Kidney glomerular epithelial cell (primary cell): ENCODE measurements at places on chromosomes 7 and 10.

DNA sequence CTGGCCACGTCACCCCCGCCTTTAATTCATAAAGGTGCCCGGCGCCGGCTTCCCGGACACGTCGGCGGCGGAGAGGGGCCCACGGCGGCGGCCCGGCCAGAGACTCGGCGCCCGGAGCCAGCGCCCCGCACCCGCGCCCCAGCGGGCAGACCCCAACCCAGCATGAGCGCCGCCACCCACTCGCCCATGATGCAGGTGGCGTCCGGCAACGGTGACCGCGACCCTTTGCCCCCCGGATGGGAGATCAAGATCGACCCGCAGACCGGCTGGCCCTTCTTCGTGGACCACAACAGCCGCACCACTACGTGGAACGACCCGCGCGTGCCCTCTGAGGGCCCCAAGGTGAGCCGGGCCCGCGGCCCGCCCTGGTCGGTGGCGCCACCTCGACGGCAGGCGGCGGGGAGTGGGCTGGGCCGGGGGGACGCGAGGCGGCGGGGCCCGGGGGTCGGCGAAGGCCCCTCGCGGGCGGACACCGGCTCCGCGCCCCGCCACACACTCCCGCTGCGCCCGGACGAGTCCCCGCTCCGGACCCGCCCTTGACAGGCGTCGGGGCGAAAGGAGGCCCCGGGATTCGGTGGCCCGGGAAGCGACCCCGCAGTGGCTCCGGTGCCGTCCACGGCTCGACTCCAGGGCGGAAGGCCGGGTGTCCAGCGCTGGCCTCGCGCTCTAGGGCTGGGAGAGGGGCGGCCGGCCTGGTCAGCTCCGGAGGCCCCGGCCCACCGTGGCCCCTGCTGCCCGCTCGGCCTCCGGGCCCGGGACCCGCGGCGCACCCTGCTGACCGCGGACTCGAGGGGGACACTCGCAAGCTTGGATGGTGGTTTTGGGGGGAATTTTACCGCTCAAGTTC is 557 bp downstream of the BAG3 start:
- no peak for DNase-seq

DNA sequence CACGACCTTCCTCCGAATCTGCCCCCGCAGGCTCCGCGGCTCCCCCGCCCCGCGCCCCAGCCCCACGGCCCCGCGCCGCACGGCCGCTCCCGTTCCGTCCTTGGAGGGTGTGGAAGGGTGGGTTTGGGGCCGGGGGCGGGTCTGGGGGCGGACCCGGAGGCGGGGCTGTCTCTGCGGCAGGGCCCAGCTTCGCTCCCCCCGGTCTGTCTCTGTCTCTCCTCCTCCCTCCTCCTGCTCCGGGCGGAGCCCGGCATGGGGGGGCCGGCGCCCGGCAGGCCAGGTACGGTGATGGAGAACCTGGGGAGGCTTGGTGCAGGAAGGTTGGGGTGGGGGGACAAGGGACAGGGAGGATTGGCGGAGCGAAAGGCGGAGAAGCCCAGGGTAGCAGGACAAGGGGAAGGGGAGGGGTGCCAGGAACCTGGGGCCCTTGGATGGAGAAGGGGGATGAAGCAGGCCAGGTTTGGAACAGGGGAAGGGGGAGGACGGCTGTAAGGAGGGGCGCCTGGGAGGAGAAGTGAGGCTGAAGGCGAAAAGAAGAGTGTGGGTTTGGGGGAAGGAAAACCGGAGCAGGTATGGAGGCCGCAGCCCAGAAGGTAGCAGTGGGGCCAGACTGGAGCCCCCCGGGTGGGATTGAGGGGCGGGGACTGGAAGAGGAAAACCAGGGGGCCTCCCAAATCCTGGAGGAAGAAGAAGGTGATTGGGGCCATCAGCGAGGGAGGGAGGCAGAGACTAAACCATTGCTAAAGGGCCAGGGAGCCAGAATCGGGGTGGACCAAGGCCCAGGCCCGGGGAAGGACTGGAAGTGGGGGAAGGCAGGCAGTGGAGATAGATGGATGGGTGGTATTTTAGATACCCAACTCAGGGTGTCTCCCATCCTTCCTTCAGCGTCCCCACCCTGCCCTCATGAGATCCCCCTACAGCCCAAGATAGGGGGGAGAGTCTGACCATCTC is at the start of gene NYAP1:
Gene NYAP1 (plus strand): TSS at position 206 of the 951 bp plus-strand sequence. CDS start 1,385 bp downstream, outside the sequence.
- peak; percentile 8 for DNase-seq

DNA sequence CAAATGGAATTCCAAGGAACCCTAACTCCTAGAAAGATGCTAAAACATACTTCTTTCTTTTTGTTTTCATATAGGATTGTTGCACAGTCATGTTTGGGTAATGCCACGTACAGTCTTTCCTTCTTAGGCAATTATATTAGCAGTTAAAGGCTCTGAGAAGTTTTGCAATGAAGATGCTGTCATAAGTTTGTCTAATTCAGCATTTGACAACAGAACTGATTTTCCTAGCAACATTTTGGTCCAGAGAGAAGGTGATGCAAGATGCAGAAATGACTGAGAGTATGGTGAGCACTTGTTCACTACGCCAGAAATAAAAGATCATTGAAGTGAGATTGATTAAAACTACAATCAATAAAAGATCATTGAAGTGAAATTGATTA is 184.0 kb upstream of the PLXNA4 start:
- no peak for DNase-seq

DNA sequence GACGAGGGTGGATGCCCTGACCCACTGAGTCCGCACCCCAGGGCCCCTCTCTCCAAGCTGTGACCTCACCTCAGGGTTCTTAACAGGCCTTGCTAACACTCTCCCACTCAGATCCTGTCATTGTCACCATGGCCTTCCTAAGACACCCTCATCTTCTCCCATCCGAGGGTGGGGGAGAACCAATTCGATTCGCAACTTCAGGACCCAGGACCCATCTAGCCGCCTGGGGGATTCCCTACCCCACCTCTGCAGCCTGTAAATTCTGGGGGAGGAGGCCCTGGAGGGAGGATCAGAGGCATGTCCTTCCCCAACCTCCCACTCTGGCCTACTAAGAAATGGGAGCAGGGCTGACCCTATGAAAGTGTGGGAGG is 17.4 kb downstream of the TRIM8 start:
- no peak for DNase-seq

- peak; percentile 14 for DNase-seq
Observed at GRCh38 chr10:51073453-51074237, 642 bp upstream of the PRKG1 start.
